ENCODE measurements at places on chromosomes 4 and X.

GRCh38 chr4:21733894-21734630 lies 214.5 kb downstream of the KCNIP4 start:
- no peak for DNase-seq

- no peak for DNase-seq
Observed at GRCh38 chr4:153252122-153252521, 47.9 kb downstream of the TRIM2 start.

DNA sequence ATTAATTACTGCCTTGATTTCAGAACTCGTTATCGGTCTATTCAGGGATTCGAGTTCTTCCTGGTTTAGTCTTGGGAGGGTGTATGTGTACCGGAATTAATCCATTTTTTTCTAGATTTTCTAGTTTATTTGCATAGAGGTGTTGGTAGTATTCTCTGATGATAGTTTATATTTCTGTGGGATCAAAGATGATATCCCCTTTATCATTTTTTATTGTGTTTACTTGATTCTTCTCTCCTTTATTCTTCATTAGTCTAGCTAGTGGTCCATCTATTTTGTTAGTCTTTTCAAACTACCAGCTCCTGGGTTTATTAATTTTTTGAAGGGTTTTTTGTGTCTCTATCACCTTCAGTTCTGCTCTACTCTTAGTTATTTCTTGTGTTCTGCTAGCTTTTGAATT lies 32.1 kb downstream of the CDX4 start:
- DNase-seq = no peak

GRCh38 chrX:140343226-140343868 lies 161.5 kb downstream of the SOX3 start:
- DNase-seq = no peak

DNA sequence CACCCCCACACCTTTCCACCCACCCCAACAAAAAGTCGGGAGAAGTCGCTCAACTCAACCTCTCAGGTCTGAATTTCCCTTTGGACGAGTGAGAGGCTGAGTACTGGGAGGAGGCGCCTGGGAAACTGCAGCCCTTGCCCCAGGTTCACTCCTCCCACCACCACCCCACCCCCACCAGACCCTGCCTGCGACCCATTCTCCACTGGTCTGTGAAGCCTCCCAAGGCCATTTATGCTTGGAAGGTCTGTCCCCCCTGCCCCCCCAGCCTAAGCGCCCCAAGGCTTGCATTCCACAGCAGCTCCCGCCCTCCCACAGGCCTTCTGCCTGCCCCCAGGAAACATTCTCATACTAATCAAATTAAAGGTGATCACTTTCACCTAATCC lies 27.2 kb downstream of the ELF4 start:
- no peak for DNase-seq

DNA sequence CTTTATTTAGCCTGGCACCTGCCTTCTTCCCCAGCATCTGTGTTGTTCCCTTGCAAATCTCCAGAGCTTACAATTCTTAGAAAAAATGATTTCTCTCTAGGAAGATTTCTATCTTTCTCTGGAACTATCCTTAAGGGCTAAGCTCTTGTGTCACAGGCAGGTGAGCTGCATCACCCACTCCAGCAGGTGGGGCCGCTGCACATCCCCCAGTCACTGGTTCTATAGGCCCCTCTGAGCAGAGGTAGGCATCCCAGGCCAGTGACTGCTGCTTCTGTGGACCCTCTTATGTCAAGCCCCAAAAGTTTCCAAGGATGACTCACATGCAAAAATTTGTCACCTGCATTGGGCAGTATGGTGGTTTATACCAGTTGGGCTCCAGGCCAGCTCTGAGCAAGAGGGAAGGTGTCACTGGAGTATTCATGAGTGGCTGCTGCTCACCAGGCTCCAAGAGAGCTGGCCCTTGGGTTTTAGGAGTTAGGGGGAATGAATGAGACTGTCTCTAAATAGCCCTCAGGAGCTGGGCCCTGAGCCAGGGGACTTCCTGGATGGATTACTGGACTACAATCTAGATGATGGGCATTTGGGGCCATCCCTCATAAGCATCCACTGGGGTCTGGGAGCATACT lies 208.1 kb upstream of the EOLA2 start:
- DNase-seq = no peak

GRCh38 chr4:173045571-173045970 lies 123.0 kb upstream of the GALNT7 start:
- no peak for DNase-seq

GRCh38 chrX:40174854-40175510 lies 77.2 kb upstream of the BCOR start:
- DNase-seq = no peak

DNA sequence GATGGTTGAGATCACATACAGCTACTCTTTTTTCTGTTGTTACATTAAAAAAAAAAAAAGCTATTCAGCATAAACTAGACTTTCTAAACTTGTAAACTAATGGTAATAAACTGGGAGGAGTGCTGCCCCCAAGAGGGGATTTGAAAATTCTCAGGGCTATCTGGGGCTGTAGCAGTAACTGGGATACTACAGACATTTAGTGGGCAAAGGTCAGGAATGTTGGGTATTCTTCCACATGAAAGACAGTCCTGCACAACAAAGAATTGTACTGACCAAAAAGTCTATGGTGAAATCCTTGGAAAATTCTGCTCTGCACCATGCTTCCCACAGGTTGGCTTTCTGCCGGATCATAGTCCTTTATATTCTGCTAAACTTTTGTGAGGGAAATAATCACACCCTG lies 232.6 kb upstream of the BOD1L1 start:
- DNase-seq = no peak

DNA sequence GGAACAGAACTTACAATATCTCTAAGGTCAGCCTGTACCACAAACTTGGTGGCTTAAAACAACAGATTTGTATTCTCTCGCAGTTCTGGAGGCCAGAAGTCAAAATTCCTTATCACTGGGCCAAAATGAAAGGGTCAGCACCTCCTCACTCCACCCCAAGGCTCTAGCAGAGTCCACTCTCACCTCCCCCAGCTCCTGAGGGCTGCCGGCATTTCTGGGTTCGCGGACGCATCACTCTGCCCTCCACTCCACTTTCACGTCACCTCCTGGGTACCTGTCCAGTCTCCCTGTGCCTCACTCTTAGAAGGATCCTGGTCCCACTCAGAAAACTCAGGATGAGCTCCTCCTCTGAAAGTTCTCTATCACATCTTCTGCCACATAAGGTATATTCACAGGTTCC lies 34.6 kb downstream of the JAKMIP1 start:
- DNase-seq = no peak

GRCh38 chrX:50081282-50081889 lies 119.4 kb downstream of the AKAP4 start:
- DNase-seq = no peak

GRCh38 chr4:89889289-89889688 lies 5.4 kb upstream of the MMRN1 start:
- no peak for DNase-seq

DNA sequence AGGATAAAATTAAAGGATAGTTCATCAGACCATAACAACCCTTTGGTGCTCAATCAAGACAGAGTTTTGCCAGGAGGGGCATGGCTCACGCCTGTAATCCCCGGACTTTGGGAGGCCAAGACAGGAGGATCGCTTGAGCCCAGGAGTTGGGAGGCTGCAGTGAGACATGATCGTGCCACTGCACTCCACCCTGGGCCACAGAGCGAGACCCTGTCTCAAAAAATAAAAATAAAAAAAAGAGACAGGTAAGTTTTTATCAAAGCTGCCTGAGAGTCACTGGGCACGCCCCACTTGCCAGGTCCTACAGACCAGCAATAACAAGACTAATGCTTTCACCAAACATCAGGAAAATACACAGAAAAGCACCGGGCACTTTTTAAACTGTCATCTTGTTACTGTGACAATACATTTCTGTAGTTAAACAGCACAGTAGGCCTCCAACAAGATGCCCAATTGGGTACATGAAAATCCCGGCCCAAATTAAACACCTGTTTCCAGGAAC lies 765 bp downstream of the CFAP97 start:
- DNase-seq = no peak

DNA sequence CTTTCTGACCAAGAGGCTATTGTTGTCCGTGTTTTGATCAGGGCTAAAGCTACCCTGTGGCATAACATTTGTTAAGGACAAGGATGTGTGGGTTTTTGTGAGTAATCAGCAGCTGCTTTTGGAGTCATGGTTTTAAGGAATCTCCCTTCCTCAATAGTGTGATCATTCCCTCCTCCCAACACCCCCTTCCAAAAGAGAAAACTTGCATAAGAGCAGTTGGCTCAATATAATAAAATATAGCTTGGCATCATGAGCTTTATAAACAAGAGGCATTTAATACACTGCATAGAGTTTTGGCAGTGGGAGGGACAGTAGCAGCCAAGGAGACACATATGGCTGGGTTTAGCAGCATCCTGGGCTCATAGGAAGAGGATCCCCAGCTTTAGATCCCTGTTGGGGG lies 84.7 kb downstream of the NHS start:
- no peak for DNase-seq

DNA sequence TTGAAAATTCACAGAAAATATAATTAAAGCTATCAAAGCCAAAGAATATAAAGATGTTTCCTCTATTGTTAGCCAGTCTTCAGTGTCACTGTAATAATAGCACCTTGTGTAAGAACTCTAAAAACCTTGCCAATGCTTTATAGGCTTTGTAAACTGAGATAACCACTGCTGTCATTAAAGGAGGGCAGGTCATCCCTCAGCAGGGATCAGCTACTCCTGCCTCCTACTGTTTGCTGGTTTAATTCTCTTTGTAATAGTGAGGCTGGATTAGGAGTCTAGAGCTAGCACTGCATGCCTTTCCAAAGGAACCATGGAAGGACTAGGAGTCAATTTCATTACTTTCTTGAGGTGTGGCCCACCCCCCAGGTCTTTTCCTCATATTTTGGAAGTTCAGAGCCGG lies 46.2 kb downstream of the FHIP1A start:
- no peak for DNase-seq

GRCh38 chrX:132833373-132833772 lies 125.1 kb downstream of the HS6ST2 start:
- no peak for DNase-seq

DNA sequence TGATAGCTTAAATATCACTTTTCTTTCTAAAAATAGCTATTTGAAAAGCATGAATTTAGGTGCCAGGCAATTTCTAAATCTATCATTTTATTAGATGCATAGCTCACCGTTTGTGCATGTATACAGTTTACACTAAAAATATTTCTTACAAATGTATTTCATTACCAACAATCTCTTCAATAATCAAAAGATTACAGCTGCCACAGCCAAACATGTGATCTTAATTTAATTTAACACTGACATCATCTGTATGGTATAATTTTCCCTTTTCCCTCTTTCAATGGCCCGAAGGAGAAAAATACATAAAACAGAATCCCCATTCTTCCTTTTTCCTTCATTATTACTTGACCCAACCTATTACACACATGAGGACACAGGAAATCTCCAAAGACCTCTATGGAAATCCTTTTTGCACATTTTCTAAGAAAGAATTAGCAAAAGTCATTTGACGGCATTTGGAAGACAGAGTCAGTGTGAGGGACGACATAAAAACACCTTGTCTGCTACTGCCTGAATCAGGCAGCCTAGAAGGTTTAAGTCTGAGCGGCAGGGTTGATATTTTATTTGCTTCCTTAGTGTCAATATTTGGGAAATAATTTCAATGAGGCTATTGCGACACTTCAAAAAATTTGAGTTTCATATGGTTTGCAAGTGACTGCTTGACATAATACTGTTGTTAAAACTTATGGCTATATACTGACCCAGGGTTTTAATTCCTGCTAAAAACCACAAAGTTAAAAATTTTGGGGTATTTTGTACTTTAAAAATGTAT lies 111.2 kb downstream of the TTC29 start:
- DNase-seq = no peak

- no peak for DNase-seq
Observed at GRCh38 chr4:40520533-40520932, 109.1 kb downstream of the RBM47 start.

DNA sequence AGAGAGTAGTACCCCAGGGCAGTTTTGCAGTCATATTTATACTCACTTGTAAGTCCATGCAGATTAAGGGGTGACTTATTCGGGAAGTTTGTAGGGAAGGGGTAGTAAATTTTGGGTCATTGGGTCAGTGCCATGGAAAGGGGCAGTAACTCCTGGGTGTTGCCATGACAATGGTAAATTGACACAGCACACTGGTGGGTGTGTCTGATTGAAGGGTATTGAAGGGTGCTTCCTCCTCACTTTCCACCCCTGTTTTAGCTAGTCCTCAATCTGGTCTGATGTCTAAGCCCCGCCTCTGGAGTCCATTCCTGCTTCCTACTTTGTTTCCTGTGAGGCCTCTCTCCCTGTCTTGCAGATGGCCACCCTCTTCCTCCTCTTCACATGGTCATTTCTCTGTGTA lies 11.9 kb downstream of the ODAPH start:
- DNase-seq = no peak

DNA sequence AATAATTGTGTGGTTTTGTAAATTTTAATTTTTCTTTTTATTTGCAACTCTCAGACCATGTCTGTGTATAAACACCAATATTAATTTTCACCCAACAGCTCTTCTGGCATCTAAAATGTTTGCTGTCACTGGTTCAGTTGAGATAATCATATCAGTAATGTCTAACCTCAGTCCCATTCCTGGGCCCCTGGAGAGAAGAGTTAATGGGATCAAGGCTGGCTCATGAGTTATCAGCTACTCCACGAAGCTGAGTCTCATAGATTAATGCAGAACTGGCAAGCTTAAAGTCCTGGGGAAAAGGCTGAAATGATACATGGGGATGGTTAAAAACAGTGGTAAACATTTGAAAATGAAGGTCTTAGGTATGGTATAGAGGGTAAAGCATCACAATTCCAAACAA lies 28.4 kb upstream of the TSPAN5 start:
- DNase-seq = no peak

GRCh38 chrX:21412883-21413282 lies 38.7 kb downstream of the CNKSR2 start:
- no peak for DNase-seq

DNA sequence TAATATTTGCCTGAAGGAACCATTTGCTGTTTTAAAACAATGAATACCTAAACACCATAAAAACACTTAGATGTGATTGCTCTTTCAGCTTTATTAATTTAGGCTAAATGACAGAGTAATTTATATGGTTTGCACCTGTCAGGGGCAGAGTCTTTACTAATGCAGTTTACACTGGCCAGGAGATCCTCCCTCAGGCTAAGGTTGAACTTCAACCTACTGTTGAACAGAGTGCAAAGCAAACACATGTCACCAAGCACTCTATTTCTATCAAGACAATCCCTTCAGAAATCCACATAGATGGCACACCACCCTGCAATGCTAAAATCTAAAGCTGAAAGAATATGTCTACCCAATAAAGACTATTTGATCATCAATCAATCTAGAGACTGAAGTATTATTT lies 147.3 kb downstream of the KLHL13 start:
- no peak for DNase-seq

- no peak for DNase-seq
Observed at GRCh38 chrX:13094828-13095341, 50.5 kb upstream of the FAM9C start.

- DNase-seq = no peak
Observed at GRCh38 chrX:19785647-19786046, 101.8 kb downstream of the SH3KBP1 start.

- no peak for DNase-seq
Observed at GRCh38 chr4:134533068-134533467, 331.5 kb upstream of the PABPC4L start.

GRCh38 chr4:151940291-151940690 lies 179.5 kb upstream of the GATB start:
- DNase-seq = no peak

GRCh38 chr4:125956276-125956675 lies 641.5 kb downstream of the FAT4 start:
- DNase-seq = no peak

- DNase-seq = no peak
Observed at GRCh38 chrX:98299785-98300184, 1416.1 kb downstream of the RPA4 start.

GRCh38 chr4:113312529-113312928 lies 263.1 kb downstream of the ANK2 start:
- DNase-seq = no peak
